OCI-LY7 (cell line): ENCODE measurements at places on chromosomes 6 and 20. TPM values are rescaled to one million over a fixed set of nuclear protein-coding genes. Genes with fewer than 3 reads are reported as not detected.

GRCh38 chr20:36490191-36490590, 51.1 kb upstream of the MYL9 start:
- no peak for DNase-seq

GRCh38 chr6:167113935-167114910, 8.7 kb upstream of the CCR6 start:
- DNase-seq = peak; percentile 96

The SIRPD gene
- not detected in 2 replicates for total RNA-seq

- peak; percentile 75 for DNase-seq
These were observed 42.4 kb upstream of the GNRH2 start for GRCh38 chr20:3000852-3001523.

The SNAP91 gene
- not detected in 2 replicates for total RNA-seq

GRCh38 chr6:53433261-53433950, 84.7 kb upstream of the ELOVL5 start:
- DNase-seq = no peak

GRCh38 chr6:25793970-25794369, 37.9 kb downstream of the SLC17A1 start:
- no peak for DNase-seq
